ENCODE measurements at places on chromosomes 2 and 18.

DNA sequence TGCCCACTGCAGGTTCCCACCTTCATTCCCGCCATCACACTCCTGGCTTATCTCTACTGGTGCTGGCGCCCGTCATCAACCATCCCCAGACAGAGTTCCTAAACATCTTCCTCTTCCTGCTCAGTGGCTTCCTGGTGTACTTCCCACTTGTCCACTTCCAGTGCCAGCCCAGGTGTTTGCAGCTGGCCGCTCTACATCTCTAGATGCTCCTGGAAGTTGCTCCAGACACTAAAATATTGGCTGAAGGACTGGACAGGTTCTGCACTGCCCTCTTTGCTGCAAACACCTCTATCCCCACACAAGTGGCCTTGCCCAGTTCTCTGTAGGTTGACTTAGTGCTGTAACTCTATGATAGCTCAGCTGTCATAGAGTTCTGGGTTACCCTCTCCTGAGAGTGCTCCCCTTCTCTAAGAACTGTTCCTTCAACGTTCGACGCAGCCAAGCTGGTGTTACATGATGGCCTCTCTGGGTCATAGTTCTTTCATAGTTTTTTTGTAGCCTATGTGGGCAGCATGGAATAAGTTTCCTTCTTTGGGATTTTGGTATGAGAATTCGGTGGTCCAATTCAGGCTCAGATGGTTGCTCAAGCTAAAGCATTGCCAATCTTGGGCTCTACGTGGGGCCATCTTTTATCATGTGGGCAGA lies 45.8 kb upstream of the PUM2 start:
- DNase-seq = no peak

- DNase-seq = no peak
Observed at GRCh38 chr2:237685408-237685807, 58.0 kb downstream of the LRRFIP1 start.

GRCh38 chr2:214378455-214379103 lies 32.3 kb upstream of the VWC2L start:
- no peak for DNase-seq

GRCh38 chr2:9951522-9952285 lies at the start of gene GRHL1:
GRHL1 (plus strand) TSS chr2:9951693; CDS start chr2:9951834, 141 bp downstream.
- peak; percentile 98 for DNase-seq

GRCh38 chr2:54830546-54830945 lies 107.1 kb downstream of the EML6 start:
- DNase-seq = no peak

DNA sequence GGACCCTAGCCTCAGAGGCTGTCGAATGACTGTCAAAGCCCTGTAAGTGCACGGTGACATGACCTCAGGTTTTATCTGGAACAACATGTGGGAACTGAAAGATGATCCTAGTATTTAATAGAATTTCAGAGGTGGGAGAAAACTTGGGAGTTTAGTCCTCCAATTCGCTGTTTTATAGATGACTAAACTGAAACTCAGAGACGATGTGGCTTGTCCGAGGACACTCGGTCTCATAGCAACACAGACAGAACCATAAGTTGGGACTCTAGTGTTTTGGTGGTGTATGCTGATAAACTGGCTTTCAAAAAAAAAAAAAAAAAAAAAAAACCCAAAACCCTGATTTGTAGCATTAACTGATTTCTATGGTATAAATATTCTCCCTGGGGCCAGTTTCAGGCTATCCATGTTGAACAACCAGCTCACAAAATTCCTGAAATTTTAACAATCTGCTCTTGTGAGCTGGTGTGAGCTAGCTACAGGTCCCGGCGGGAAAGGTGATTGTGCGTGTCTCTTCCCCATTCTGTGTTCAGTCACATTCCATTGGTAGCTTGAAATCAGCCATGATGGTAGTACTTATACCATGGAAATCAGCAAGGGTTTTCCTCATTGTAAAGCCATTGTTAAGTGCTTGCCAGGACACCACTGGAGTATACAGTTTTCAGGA lies 195.5 kb upstream of the EPAS1 start:
- no peak for DNase-seq

DNA sequence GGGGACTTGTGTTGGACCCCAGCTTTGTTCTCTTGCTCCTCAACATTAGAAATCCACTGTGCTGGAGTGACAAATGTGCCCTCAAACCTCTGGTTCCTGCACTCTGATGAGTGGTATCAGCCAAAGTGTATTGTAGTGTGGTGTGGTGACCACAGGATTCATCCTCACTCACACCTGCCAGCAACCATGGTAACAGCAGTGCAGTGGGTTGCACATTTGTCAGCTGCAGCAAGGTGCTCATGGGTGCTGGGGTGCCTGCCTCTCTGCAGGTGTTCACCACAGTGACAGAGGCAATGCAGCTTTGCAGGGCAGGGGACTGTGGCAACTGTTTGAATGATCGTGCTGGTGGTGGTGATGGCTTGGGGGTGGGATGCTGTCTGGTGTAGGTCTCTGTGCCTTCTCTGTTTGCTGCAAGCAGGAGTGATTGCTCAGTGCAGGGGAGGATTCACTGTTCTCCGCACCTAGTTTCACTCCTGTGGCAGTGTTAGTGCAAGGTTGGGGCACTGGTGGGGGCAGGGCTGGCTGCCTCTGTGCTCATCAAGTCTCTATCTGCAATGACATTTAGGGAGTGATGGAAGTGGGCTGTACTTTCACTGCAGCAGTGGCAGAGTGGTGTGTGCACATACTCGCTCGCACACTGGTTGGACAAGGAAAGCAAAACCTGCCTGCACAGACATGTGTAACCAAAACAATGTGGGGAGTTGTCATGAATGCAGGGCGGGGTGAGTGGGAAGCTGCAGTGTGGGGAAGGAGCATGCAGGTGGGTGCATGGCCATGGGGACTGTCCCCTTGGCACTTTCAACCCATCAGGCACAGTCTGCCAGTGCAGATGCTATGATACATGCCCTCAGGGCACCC lies 301.1 kb downstream of the PIK3C3 start:
- DNase-seq = no peak

DNA sequence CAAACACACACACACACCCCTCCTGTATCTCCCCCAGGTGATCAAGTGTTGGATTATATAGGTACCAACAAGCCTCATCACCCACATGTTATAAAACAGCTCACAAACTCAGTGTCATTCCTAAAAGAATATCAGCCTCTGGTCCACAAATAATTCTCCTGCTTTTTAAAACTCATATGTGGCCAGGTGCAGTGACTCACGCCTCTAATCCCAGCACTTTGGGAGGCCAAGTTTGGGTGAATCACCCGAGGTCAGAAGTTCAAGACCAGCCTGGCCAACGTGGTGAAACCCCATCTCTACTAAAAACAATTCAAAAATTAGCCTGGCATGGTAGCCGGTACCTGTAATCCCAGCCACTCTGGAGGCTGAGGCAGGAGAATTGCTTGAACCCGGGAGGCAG lies 87.8 kb downstream of the LRATD1 start:
- no peak for DNase-seq

DNA sequence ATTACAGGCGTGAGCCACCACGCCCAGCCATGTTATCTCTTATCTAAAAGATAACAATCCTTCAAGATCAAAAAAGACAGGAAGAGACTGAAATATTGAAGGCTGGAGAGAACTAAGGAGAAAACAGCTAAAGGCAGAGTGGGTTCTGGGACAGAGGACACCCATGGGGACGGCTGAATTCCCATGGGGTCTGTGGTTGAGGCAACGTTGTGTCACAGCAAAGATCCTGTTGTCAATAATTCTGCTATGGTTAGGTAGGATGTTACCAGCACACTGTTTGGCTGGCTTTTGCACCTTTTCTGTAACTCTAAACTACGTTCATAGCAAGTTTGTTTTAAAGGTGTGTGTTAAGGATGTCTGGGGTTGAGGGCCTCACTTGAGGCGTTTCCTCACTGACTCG lies 137.7 kb upstream of the APCDD1 start:
- DNase-seq = no peak

- peak; percentile 39 for DNase-seq
Observed at GRCh38 chr2:196925768-196926561, 542 bp downstream of the PGAP1 start.

- DNase-seq = peak; percentile 65
Observed at GRCh38 chr2:97662895-97663625, 784 bp downstream of the ACTR1B start.

- no peak for DNase-seq
Observed at GRCh38 chr18:3466872-3467271, 16.9 kb downstream of the TGIF1 start.

DNA sequence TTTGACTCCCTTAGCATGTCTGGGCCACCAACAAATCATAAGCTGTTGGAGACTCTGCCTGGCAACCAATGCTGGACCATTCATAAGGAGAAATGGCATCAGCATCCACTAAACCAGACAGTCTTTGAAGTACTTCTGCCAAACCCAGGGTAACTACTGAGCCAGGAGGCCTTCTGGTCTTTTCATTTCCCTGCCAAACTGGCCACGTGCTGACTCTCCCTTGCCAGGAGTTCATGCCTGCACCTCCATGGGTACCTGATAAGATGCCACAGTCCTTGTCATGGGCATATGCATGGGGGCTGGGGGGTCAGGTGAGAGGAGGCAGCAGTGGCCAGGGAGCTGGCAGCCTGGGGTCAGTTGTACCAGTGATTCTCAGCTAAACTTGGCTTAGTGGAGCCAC lies 34.2 kb upstream of the DAPL1 start:
- DNase-seq = no peak

GRCh38 chr18:76720683-76721082 lies 101.7 kb upstream of the ZNF236 start:
- no peak for DNase-seq

GRCh38 chr2:198456418-198456817 lies 652.0 kb downstream of the PLCL1 start:
- no peak for DNase-seq

GRCh38 chr2:222671259-222672067 lies at the start of gene MOGAT1:
MOGAT1 (plus strand) TSS chr2:222671658; CDS start chr2:222671786, 128 bp downstream.
- no peak for DNase-seq

DNA sequence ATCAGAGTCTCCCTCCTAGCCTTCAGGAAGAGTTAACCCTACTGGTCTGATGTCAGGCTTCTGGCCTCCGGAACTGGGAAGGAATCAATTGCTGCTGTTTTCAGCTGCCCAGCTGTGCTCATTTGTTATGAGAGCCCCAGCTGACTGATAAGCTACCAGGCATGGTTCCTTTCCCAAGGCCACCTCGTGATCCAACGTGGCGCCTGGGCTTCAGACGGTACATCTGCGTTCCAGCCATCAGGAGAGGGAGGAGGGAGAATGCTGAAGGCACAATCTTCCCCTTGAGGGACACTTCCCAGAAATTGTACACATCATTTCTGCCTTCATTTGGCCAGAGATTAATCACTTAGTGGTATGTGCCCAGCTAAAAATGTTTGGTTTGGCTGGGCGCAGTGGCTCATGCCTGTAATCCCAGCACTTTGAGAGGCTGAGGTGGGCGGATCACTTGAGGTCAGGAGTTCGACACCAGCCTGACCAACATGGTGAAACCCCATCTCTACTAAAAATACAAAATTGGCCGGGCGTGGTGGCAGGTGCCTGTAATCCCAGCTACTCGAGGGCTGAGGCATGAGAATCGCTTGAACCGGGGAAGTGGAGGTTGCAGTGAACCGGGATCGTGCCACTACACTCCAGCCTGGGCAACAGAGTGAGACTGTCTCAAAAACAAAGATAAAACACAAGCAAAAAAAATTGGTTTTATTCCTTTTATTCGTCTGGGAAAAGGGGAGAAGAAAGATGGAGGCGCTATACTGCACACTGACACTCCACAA lies 10.5 kb upstream of the ARMC9 start:
- DNase-seq = no peak

DNA sequence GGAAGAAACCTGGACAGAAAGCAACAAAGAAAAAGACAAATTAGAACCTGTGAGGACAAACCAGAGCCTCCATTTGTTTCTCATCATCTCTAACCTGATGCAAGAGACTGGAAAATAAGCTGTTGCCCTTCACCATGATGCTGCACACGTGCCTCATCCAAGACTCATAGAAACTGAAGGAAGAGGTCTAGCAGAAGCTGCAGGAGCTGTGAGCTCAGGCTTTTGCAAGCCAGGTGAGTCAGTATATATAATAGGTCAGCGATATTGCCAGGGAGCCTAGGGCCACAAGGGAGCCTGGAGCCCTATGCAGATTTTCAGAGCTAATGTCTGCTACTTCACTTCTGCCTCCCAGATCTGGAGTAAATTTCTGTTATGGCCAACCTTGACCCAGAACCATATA lies 163.1 kb downstream of the LNPK start:
- DNase-seq = no peak

DNA sequence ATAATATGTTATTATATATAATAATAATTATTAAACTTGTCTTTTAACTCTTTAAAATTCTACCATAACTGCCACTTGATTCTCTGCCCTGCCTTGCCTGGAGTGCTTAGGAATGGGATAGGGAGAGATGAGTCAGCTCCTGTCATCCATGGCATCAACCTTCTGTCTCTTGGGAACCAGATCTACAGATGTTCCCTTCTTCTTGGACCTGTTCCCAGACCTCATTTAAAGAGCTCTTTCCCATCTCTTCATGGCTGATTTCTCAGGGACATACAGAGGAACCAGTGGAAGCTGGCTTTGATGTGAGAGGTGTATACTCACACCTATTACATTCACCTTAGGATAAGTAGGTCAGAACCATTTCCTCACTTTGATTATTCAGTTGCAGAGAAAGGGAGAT lies 155.3 kb upstream of the MYO3B start:
- DNase-seq = no peak

GRCh38 chr2:119483395-119483753 lies 40.9 kb downstream of the SCTR start:
- no peak for DNase-seq

- no peak for DNase-seq
Observed at GRCh38 chr18:55090564-55091188, 131.4 kb upstream of the CCDC68 start.

GRCh38 chr2:227789803-227790202 lies 23.8 kb upstream of the CCL20 start:
- no peak for DNase-seq

GRCh38 chr2:7906431-7906830 lies 775.4 kb upstream of the ID2 start:
- DNase-seq = no peak

- no peak for DNase-seq
Observed at GRCh38 chr2:228559774-228560415, 378.4 kb upstream of the SPHKAP start.

GRCh38 chr18:23260926-23261590 lies 125.8 kb downstream of the CABLES1 start:
- DNase-seq = no peak

All from HEK293T (cell line).